ENCODE measurements at places on chromosomes 13 and 19.
A peak's percentile ranks its signal among the peaks of the same experiment; 100 is the strongest.

GRCh38 chr19:1651568-1652291 is 685 bp downstream of the TCF3 start:
- DNase-seq: no peak
- H3K27me3 ChIP-seq: peaks cover 2% of the 10 kb centered on the region
- peaks cover 4% of the 10 kb centered on the region for H3K36me3 ChIP-seq
- peak overlapping the region; percentile 99 for H3K27ac ChIP-seq
- peak overlapping the region; percentile 92 for H3K4me3 ChIP-seq

DNA sequence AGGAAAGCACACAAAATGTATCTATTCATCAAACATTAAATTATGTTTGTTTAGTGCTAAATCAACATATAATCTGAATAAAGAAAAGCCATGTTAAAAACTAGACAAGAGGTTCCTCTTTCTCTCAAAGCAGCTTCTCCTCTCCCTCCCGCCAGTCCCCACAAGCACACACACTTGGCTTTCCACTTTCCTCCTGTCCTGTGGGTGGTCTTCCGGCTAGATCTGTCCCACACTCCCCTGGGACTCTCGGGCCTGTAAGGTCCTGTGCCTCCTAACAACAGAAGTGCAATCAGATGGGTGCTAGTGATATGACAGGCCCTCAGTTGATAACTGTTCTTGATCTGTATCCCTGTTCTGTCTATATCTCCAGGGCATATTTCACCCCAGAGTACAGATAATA is 45.6 kb upstream of the RAP2A start:
- H3K4me1 ChIP-seq: no peaks in the 10 kb centered on the region
- DNase-seq: no peak
- H3K36me3 ChIP-seq: peaks cover 23% of the 10 kb centered on the region

- no peak overlapping the region for H3K4me3 ChIP-seq
- no peak for DNase-seq
- H3K4me1 ChIP-seq: no peaks in the 10 kb centered on the region
Observed at GRCh38 chr13:18944501-18945068, 237.0 kb downstream of the TUBA3C start.

DNA sequence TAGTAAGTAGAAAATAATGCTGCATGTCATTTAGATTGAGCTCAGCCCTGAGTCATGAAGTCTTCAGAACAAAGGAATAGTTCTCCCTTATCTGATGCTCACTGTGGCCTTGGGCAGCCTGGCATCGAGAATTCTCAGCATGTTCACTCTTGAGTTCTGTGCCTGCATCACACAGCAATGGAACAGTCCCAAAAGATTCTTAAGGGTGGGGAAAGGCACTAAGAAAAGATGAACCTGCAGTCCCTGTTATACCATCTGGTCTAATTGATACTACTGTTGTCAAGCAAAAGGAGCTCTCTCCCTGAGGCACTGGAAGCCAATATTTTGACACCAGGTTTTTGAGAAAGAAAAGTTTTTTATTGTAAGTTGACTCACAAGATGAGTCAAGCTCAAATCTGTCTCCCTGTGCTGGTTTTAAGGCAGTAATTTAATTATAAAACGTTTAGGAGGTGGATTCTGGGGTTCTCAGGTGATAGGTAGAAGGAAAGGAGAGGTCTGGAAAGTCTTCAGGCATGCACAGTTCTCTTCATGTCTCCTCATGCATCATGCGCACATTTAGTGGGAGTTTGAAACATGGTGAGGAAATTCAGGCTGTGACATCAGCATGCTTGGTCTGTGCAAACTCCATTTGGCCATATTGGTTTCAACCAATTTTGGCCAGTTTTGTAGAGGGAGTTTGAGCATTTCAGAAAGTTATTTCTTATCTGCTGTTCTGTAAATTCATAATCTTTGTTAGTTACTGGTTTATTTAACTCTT is 38.1 kb upstream of the ZNF766 start:
- DNase-seq: no peak
- H3K4me1 ChIP-seq: peaks cover 5% of the 10 kb centered on the region
- peaks cover 15% of the 10 kb centered on the region for H3K36me3 ChIP-seq
- no peak overlapping the region for H3K4me3 ChIP-seq
- peak overlapping the region; percentile 23 for H3K27ac ChIP-seq

DNA sequence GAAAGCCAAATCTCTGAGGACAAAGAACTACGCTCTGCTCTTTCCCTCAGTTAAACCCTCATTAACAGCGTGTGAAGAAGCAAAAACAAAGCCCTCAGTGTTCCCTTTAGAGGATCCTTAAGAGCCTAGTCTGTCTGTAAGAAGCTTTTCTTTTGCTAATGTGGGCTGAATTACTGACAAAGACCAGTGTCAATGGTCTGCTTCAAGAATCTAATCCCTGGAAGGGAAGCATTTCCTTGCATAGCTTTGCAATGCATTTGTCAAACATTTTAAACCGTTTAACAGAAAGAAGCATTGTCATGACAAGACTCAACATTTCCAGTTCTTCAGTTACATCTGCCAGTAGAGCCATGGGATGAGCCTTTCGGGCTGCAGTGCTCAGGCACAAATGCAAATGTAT is 64.9 kb downstream of the EDNRB start:
- no peak overlapping the region for H3K4me3 ChIP-seq
- no peaks in the 10 kb centered on the region for H3K27me3 ChIP-seq
- no peak for DNase-seq
- no peaks in the 10 kb centered on the region for H3K36me3 ChIP-seq
- H3K27ac ChIP-seq: no peak overlapping the region
- H3K4me1 ChIP-seq: no peaks in the 10 kb centered on the region

DNA sequence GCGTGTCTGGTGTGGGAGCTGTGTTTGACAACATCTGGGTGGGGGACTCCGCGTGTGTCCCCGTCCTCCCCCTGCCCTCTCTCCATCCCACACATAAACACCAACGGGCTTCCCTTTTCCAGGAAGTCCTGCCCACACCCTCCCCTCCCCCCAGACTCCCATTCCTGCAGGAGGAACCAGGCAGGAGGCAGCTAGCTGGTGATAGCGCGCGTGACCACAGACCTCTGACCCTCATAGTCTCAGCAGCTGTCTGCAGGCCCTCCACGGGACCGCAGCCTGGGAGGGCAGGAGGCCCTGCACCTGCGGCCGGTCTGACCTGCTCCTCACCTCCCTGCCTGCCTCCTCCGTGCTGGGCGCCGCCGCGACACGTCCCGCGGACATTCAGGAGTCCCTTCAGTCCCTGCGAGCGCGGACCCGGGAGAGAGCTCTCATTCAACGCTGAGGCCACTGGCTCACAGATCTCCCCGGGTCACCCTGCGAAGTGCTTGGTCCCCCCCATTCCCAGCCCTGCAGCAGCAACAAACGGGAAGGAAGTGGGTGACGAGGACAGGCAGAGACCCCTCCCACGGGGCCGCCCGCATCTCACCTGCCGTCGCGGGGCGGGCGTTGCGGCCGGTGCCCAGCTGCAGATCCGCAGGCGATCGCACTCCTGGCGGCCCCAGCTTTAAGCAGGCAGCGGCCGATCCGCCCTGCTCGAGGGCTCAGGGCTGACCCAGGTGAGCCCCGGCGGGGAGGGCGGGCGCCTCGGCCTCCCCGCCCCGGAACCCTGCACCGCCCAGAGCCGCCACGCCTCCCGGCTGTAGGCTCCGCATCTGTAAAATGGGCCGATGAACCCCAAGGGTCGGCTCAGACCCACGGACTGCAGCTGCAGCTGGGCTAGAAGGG is 1.1 kb upstream of the ACP5 start:
- H3K27ac ChIP-seq: no peak overlapping the region
- H3K27me3 ChIP-seq: peaks cover 16% of the 10 kb centered on the region
- no peaks in the 10 kb centered on the region for H3K4me1 ChIP-seq
- DNase-seq: no peak

GRCh38 chr19:10617409-10618121 is 7.8 kb upstream of the SLC44A2 start:
- no peaks in the 10 kb centered on the region for H3K27me3 ChIP-seq
- no peaks in the 10 kb centered on the region for H3K36me3 ChIP-seq
- DNase-seq: no peak
- H3K27ac ChIP-seq: peak overlapping the region; percentile 66
- no peak overlapping the region for H3K4me3 ChIP-seq

Measured in progenitor cell of endocrine pancreas (in vitro differentiated cells).